ENCODE measurements at places on chromosomes 2 and 18. TPM values are rescaled to one million over a fixed set of nuclear protein-coding genes. Genes with fewer than 3 reads are reported as not detected.

The NEU4 gene
- total RNA-seq = not detected

The MITD1 gene
- total RNA-seq = 22.6 TPM

- H3K4me3 ChIP-seq = no peak overlapping the region
- H3K27ac ChIP-seq = no peak overlapping the region
Observed at GRCh38 chr2:212766921-212767320, 228.3 kb upstream of the ERBB4 start.

The LRP2 gene
- total RNA-seq = 0.24 TPM

- peaks cover 3% of the 10 kb centered on the region for H3K4me1 ChIP-seq
- no peak overlapping the region for H3K27ac ChIP-seq
- H3K36me3 ChIP-seq = peaks cover 3% of the 10 kb centered on the region
- no peak for DNase-seq
- no peaks in the 10 kb centered on the region for H3K27me3 ChIP-seq
Observed at GRCh38 chr18:80154293-80154692, 45.2 kb downstream of the ADNP2 start.

DNA sequence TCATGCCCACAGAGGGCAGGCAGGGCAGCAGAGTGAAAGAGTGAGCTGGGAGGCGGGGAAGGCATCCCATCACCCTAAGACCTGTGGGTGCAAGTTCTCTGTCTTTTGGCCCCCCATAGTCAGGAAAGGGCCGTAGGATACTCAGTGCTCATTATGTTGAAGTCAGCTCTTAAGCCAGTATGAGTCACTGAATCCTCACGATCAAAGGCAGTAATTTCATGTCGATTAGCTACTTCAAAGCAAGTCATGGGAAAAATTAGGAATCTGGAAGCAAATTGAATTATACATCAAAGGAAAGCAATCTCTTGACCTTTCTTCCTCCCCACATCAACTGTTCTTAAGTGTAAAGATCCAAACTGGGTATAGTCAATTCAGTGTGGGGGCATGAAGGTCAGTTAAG, 178.9 kb downstream of the FHOD3 start:
- DNase-seq = no peak
- peaks cover 53% of the 10 kb centered on the region for H3K27me3 ChIP-seq
- H3K36me3 ChIP-seq = no peaks in the 10 kb centered on the region
- H3K4me3 ChIP-seq = no peak overlapping the region

GRCh38 chr18:78979730-78980278, at the start of gene SALL3:
SALL3 (plus strand) TSS chr18:78979818; CDS start chr18:78980275, 457 bp downstream.
- no peak within 1 kb of the TSS for H3K27ac ChIP-seq
- H3K27me3 ChIP-seq = peaks cover 71% of the 10 kb centered on the region
- peaks cover 13% of the 10 kb centered on the region for H3K4me1 ChIP-seq
- no peak within 1 kb of the TSS for H3K4me3 ChIP-seq
- H3K36me3 ChIP-seq = peaks cover 2% of the 10 kb centered on the region
- no peak for DNase-seq

The ARL5A gene
- total RNA-seq = 41.6 TPM

The CDKL4 gene
- total RNA-seq = 0.83 TPM

The TEX261 gene
- total RNA-seq = 71.2 TPM

- H3K27ac ChIP-seq = peak overlapping the region; percentile 70
- peaks cover 21% of the 10 kb centered on the region for H3K36me3 ChIP-seq
- peaks cover 31% of the 10 kb centered on the region for H3K4me1 ChIP-seq
- no peaks in the 10 kb centered on the region for H3K27me3 ChIP-seq
- no peak for DNase-seq
- no peak overlapping the region for H3K4me3 ChIP-seq
Observed at GRCh38 chr2:188382107-188382506, 90.4 kb downstream of the GULP1 start.

- DNase-seq = no peak
- peaks cover 7% of the 10 kb centered on the region for H3K36me3 ChIP-seq
- no peak overlapping the region for H3K27ac ChIP-seq
- no peaks in the 10 kb centered on the region for H3K4me1 ChIP-seq
- no peak overlapping the region for H3K4me3 ChIP-seq
- H3K27me3 ChIP-seq = no peaks in the 10 kb centered on the region
Observed at GRCh38 chr2:63124218-63124617, 73.6 kb downstream of the OTX1 start.

- H3K27ac ChIP-seq = no peak overlapping the region
- H3K4me3 ChIP-seq = no peak overlapping the region
- no peaks in the 10 kb centered on the region for H3K27me3 ChIP-seq
- DNase-seq = no peak
Observed at GRCh38 chr2:159218389-159218788, 68.1 kb downstream of the WDSUB1 start.

GRCh38 chr2:179543361-179543901, 278.8 kb upstream of the SESTD1 start:
- DNase-seq = no peak
- H3K4me1 ChIP-seq = no peaks in the 10 kb centered on the region
- no peak overlapping the region for H3K27ac ChIP-seq
- H3K36me3 ChIP-seq = peaks cover 2% of the 10 kb centered on the region
- peaks cover 3% of the 10 kb centered on the region for H3K27me3 ChIP-seq
- no peak overlapping the region for H3K4me3 ChIP-seq

The NIFK gene
- total RNA-seq = 41.0 TPM

The PJVK gene
- 7.4 TPM for total RNA-seq

GRCh38 chr2:173793709-173794565, 171.2 kb downstream of the SP3 start:
- H3K4me3 ChIP-seq = no peak overlapping the region
- peaks cover 20% of the 10 kb centered on the region for H3K4me1 ChIP-seq
- no peaks in the 10 kb centered on the region for H3K27me3 ChIP-seq
- H3K27ac ChIP-seq = no peak overlapping the region
- no peaks in the 10 kb centered on the region for H3K36me3 ChIP-seq

DNA sequence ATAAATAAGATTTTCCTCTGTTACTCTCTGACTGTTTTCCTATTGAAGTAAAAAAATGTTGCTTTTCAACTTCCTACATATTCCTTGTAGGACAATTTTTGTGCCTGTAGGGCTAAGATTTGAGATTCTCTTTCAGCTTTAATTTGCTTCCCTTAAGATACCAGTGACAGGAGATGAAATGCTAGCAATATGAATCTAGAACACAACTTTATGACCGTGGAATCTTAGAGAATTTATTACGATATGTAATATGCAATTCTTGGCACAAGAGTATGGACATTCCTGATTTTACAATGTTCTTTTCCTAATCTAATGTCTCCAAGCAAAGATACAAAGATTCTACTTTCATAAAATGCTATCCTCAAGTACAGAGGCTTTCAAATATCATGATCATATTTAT, 180.9 kb downstream of the KCNE4 start:
- peaks cover 37% of the 10 kb centered on the region for H3K4me1 ChIP-seq
- no peak overlapping the region for H3K4me3 ChIP-seq

All from osteocyte (in vitro differentiated cells).